Stimulated activated CD4-positive, alpha-beta T cell treated with anti-CD3 and anti-CD28 coated beads, Interleukin-1b, Interleukin-23, amount 100 ng/mL, for 1 hour (primary cell): ENCODE measurements at places on chromosomes 3 and 15.

GRCh38 chr15:54979964-54980363, 216.8 kb downstream of the RSL24D1 start:
- no peak for DNase-seq

DNA sequence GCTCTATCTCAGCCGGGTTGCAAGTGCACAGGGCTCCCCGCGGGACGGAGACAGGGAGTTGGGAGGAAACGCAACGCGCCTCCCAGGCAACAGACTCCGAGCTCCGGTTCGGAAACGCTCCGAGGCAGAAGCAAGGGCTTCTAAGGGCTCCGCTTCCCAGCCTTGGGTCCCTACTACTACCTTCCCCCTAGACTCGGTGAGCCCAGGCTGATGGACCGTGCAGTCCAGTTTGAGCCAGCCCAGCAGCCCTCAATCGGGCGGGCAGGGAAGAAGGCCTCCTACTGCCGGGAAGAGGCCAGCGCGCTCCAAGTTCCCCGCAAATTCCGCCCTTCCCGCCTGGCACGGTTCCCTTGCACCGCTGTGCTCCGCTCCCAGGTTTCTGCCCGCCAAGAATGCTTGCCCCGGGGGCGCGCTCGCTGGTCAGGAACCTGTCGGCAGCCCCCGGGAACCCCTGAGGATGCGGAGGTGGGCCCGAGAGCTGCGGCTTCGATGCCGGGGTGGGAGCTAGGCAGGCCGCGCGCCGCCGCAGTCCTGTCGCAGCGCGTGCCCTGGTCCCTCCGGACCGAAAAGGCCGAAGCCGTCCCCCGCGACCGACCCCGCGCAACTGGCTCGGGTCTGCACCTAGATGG, 728 bp downstream of the TRANK1 start:
- DNase-seq: peak; percentile 7

DNA sequence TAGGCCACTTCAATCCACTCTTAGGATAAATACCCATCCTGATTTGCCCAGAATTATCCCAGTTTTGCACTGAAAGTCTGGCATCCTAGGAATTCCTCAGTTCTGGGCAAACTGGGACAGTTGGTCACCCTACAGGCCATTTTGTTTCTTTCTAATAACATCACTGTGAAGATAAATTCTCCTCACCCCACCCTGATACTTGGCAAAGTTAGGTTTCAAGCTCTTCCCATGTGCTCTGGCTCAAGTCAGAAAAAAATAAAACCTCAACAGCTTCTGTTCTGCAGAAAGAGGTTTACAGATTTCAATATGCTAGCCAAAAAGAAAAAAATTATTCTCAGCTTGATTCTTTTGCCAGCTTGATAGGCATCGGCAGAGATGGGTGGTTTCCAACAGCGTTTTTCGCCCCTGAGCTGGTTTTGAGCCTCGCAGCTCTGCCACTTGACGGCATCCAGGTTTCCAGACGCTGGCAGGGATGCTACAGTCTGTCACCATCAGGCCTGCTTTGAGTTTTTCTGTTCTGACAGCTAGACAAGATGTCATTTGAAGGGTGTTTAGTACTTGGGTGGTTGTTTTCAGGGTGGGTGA, 171.4 kb downstream of the SSR3 start:
- no peak for DNase-seq

DNA sequence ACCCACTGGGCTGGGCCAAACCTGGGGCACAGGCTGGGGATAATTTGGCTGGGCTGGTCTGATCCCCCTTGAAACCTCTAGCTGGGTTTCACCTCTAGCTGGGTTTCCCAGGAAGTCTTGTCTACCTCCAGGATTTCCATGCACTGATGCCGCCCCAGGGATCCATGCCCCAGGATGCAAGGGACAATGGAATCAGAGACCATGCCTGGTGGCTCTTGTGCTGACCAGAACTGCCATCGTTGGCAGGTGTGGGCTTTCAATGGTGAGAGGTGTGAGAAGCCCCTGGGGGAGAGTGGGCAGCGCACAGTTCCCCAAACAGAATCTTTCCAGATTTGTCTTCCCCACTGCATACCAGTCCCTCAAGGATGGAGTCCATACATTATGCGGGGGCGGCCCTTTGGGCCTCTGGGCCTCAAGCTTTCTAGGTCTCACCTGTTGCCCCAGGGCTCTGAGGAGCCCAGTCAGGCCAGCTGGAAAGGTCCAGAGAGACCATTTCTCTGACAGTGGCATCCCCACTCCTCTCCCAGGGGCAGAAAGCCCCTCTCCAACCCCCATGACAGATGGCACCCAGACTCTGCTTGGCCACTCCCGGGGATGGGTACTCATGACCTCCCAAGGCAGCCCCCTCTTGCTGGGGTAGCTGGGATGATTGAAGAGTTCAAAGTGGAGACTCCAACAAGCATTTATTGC, 35.4 kb downstream of the EPHB3 start:
- no peak for DNase-seq

DNA sequence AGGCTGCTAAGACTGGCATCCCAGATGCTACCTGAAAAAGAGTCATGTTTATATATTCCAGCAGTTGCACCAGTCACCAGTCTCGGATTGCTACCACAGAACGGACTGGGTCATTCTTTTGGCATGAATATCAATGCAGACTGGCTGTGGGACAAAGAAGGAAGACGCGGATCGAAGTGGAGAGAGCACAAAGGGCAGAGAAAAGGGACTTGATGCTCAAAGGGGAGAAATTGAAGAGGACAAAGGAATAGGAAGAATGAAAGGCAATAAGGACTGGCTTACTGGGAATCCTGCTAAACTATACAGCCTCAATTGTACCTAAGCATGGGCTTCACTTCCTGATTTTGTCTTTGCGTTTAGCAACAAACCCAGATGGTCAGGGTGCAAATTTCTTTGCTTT, 15.3 kb upstream of the DIS3L start:
- no peak for DNase-seq

GRCh38 chr15:50051811-50052419, 67.1 kb downstream of the ATP8B4 start:
- no peak for DNase-seq

- DNase-seq: no peak
Measured at GRCh38 chr3:126617571-126617970, 37.4 kb downstream of the TXNRD3 start.

- no peak for DNase-seq
Measured at GRCh38 chr3:134307425-134307824, 56.8 kb upstream of the RYK start.

DNA sequence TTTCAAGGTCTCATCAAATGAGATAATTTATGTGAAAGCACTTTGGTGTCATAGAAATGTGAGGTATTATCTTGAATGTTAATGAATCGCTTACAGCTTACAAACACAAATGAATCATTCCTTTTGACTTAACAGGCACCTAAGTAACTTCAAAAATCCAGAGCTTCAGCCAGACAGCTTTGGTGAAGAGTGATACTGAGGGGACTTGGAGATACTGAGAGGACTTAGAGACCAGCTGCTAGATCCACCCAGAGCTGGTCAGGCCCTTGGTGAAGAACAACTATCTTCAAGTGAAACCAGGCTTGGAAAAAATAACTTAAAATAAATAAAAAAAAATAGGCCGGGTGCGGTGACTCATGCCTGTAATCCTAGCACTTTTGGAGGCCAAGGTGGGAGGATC, 16.2 kb upstream of the ZFYVE19 start:
- no peak for DNase-seq

GRCh38 chr3:103711670-103712069, 1276.9 kb downstream of the ZPLD1 start:
- no peak for DNase-seq

DNA sequence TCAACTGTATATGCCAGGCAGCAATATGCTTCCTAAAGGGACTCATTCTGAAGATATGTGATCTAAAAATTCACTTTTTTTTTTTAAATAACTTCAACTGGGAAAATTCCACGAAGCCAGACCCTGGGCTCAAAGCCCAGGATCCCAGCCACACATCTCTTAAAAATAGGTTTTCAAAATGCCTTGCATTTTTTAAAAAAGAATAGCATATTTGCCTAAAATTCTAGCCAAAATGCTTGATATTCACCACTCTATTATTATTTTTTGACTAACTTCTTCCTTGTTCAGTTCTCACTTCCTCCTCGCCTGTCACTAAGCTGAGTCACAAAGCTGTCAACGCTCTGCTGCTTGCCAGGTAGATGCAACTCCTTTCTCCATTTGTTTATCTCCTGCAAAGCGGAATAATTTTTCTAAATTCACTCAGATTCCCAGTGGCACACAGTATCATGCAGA, 28.0 kb upstream of the VGLL4 start:
- DNase-seq: no peak

GRCh38 chr15:73897441-73898261, 24.3 kb downstream of the TBC1D21 start:
- no peak for DNase-seq

GRCh38 chr15:28100516-28101195, 1.5 kb upstream of the OCA2 start:
- DNase-seq: no peak

GRCh38 chr3:45225465-45226205, 452 bp downstream of the TMEM158 start:
- no peak for DNase-seq

GRCh38 chr3:164832216-164832615, 246.1 kb downstream of the SI start:
- no peak for DNase-seq

DNA sequence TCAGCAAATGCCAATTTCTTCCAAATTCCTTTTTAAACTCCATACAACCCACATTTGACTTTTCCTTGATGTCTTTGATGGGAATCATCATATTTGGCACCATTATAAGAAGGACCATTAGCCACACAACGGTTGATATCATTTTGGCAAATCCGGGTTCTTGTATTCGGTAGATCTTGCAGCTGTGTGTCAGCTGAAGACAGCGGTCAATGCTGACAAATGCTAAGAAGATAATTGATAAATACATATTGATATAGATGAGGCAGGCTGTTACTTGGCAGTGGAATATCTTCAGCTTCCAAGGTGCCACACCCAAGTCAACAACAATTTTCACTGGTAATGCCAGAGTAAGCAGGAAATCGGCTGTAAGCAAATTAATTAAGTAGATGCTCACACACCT, 4.2 kb downstream of the GPR171 start:
- DNase-seq: no peak

- DNase-seq: no peak
Measured at GRCh38 chr3:159174715-159175692, 373.1 kb downstream of the MFSD1 start.

DNA sequence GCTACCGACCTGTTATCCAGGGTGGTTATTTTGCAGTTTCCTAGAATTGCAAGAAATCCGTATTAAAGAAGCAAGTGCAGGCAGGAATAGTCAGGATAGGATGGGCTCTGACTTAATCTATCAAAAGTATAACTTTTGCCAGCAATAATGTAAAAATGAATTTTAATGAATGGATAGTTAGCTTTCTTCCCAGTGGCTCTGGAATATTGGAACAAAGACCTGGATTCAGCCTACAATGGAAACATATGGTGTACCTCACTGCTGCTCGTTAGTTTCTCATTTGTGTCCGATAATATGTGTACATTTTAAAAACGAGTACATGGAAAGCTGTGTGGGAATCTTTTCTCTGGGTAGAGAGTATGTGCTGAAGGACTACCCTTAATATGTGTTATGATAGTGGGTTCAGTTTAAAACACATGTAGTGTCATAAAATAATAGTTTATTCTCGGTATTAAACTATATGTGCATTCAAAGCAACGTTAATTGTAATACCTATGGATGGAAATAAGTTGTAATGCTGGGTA, 805 bp downstream of the SERPINI1 start:
- no peak for DNase-seq

- DNase-seq: no peak
Measured at GRCh38 chr3:141346839-141347238, 21.5 kb upstream of the ZBTB38 start.

DNA sequence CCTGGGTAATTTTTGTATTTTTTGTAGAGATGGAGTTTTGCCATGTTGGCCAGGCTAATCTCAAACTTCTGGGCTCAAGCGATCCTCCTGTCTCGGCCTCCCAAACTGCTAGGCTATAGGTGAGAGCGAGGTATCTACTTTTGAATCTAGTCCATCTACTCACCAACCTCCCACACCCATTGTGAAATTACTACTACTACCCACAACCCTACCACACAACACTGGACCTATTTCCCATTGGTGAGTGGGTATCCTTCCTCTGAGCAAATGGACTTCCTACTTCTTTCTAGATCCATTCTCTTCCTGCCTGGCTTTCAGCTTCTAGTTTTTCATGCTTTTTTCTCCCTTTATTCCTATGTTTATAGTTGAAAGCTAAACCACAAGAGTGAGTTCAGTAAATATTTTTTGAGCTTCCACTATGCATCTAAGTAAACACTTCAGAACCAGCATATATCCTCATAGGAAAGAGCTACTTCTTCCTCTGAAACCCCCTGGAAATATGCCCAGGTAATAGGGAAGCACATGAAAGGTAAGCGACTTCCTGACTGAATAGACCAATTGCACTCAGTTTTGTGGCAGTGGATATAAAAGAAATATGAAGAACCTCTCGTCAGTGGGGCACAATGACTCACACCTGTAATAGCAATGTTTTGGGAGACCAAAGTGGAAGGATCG, 39.1 kb downstream of the MYO1E start:
- DNase-seq: no peak

GRCh38 chr3:52174896-52175295, 20.7 kb upstream of the POC1A start:
- no peak for DNase-seq

DNA sequence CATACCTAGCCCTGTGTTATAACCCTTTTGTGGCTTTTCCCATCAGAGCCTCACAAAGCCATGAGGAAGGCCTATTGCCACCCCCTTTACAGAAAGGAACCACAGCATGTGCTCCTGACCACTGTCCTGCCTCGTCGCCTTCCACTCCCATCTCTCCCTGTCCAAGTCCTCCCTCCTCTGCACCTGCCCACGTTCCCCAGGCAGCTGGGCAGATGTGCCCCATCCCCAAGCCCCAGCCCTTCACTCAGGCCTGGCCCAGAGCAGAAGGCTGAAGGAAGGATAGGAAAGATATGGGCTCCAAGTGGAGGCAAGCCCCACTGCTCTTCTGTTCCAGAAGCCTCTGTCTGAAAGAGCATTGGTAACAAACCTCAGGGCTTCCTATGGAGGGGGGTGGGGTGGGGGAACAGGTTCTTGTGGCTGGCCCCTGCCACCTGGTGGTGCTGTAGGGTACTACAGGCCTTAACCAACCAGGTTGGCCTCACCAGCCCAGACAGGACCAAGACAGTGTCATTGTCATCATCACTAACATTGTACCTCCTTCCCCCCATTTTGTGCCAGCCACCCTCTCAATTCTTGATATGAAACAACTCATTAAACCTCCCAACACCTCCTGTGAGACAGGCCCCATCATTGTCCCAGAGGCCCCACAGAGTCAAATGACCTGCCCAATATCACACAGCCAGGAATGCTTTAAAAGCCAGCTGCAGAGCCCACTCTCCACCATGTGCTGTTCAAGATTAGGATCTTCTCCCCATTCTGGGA, 10.0 kb downstream of the POC1A start:
- DNase-seq: peak; percentile 80

DNA sequence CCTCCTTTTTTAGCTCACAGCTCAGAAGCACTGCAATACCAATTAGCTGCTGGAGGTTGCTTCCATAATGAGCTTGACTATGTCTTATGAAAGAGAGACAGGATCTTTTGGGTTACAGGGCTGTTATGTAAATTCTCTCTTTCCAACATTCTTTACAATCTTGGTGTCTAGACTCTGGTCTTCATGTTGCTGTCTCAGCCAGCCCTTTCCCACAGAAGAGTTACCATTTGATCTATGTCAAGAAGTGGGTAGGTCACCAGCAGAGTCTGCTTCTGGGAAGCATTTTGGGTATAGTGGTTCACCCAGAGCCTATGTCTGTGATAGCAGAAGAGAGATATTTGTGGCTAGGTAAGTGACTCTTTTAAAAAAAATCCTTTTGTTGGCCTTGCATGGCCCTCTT, 234.5 kb downstream of the SATB1 start:
- no peak for DNase-seq

- no peak for DNase-seq
Measured at GRCh38 chr15:83435782-83436181, 11.4 kb upstream of the SH3GL3 start.

- DNase-seq: no peak
Measured at GRCh38 chr3:158748237-158748828, 16.1 kb upstream of the RARRES1 start.
